Activated CD8-positive, alpha-beta memory T cell treated with anti-CD3 and anti-CD28 coated beads for 1 hour (primary cell): ENCODE measurements at places on chromosomes 7 and 10.

GRCh38 chr10:128480601-128481000 lies 354.4 kb upstream of the MKI67 start:
- no peak for DNase-seq

- no peak for DNase-seq
Observed at GRCh38 chr10:76576276-76576962, 1061.2 kb downstream of the KCNMA1 start.

DNA sequence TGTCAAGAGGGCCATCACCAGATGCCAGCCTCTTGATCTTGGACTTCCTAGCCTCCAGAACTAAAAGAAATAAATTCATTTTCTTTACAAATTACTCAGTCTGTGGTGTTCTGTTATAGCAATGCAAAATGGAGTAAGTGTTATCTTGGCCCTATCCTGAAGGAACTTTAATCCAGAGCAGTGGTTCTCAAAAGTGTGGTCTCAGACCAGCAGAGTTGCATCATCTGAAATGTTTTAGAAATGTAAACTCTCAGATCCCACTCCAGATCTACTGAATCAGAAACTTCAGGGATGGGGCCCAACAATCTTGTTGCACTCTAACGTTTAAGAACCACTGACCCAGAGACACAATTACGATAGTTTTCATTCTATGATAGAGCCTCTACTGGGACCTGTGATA lies 3.2 kb upstream of the SUPV3L1 start:
- no peak for DNase-seq

DNA sequence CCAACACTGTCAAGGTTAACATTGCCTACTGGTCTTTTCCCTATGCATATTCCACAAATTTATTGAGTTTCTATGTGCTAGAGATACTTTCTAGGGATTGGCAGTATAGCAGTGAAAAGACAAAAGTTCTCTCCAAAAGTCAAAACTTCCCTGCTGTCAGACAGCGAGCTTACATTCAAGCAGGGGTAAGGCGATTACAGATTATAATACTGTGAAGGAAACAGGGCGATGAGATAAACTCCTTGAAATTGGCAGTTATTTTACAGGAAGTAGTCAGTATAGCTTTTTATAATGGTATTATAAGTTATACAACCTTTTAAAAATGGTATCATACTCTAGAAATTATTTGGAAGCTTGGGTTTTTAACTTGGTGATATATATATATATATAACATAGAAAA lies 9.9 kb downstream of the VPS50 start:
- no peak for DNase-seq

DNA sequence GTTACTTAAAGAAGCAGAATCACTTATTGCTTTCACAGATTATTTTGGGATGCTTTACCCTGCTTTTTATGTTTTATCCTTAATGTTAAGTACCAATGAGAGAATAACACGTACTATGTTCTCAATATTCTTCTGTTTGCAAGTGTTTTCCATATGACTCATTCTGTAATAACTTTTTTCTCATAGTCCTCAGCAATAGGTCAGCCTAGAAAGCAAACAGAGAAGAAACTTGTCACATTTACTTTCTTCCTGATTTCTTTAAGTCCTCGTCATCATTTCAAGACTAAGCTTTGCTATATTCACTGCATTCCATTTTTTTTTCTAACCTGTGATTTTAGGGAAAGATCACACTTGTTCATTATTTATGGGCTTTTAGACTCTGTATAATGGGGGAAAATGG lies 6.8 kb upstream of the AGR2 start:
- no peak for DNase-seq

DNA sequence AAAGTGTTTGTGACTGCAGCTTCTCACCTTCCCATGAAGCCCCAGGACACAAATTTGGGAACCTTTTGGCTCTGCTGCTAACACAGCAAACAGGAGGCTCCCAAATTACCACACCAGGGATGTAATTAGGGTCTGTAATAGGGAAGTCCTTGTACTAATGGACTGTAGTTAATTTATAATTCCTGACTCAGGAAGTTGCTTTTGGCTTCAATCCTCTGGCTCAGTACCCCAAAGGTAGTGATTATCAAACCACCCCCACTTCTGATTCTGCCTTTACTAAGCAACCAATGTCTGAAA lies 3.8 kb upstream of the MALSU1 start:
- no peak for DNase-seq

- DNase-seq, result no peak
Observed at GRCh38 chr10:66627156-66627555, 298.7 kb upstream of the LRRTM3 start.

- no peak for DNase-seq
Observed at GRCh38 chr10:118035354-118036005, 11.3 kb downstream of the RAB11FIP2 start.

DNA sequence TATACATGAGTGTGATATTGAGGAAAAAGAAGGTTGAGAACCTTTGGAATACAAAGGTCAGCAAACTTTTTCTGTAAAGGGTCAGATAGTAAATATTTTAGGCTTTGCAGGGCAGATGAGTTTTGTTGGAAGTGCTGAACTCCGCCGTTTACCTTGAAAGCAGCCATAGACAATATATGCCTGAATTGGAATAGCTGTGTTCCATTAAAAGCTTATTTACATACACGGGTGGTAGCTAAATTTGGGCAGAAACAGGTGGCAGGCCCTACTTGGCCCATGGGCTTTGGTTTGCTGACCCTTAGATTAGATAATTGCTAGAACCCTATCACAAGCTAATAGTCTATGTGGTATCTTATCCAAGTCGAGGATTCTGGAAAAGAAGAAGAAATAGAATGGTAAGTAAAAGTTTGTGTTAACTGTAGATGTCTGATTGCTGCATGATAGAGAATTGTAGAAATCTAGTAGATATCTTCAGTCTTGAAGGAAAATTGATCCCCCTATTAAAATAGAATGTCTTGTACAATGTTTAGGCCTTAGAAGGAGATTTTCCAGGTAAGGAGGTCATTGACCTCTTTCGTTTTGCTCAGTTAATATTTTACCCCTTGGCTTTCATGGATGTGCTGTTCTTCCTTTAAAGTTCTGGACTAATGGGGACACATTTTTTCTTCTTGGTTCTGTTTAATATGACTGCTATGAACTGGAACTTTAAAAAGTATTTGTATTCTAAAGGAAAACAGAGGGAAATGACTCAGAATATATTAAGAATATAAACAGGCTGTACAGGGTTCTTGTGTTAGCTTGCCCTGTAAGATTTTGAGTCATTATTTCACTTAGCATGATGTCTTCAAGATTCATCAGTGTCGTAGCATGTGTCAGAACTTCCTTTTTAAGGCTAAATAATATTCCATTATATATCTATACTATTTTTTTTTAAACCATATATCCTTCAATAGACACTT lies 8.0 kb downstream of the RBM33 start:
- DNase-seq, result no peak

GRCh38 chr7:112648781-112649180 lies 141.4 kb downstream of the TMEM168 start:
- no peak for DNase-seq

DNA sequence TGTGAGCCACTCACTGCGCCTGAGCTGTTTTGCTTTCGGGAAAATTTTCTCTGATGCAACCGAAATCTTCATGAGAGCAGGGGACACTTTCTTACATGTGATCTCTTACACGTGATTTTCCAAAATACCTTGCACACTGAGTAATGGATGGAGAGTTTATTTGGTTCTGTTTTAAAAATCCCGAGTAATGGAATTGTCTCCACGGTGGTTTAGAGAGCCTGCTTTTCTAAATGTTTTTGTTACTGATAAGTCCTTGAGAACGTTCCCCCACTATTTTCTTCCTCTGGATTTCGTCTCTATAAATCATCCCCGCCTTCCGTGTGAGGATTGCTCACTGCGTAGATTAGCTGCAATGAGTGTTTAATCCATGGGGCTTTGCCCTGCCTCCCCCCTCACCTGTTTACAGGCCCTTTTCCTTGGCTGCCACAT lies 25.7 kb downstream of the CAMK1D start:
- no peak for DNase-seq

GRCh38 chr10:63094405-63094804 lies 38.7 kb upstream of the NRBF2 start:
- no peak for DNase-seq
